ENCODE measurements at places on chromosomes 7 and 10. TPM values are rescaled to one million over a fixed set of nuclear protein-coding genes. Genes with fewer than 3 reads are reported as not detected.

The INA gene
- 20.9 TPM for polyA plus RNA-seq

The MEOX2 gene
- not detected for polyA plus RNA-seq

The CYTH3 gene
- 22.0 TPM for polyA plus RNA-seq

The FBXL15 gene
- 10.4 TPM for polyA plus RNA-seq

The ORC5 gene
- polyA plus RNA-seq: 28.4 TPM

The ADK gene
- polyA plus RNA-seq: 32.0 TPM

The UCMA gene
- polyA plus RNA-seq: not detected

The PLEKHA1 gene
- polyA plus RNA-seq: 22.8 TPM

The ZPBP gene
- polyA plus RNA-seq: not detected

The GIMAP8 gene
- polyA plus RNA-seq: not detected

The CLCN1 gene
- polyA plus RNA-seq: 0.03 TPM

The NOS3 gene
- 0.51 TPM for polyA plus RNA-seq

The KIAA1549 gene
- 4.7 TPM for polyA plus RNA-seq

The C7orf33 gene
- not detected for polyA plus RNA-seq

The SLC25A40 gene
- 10.1 TPM for polyA plus RNA-seq

The PKD1L1 gene
- polyA plus RNA-seq: 0.11 TPM

The OPN1SW gene
- polyA plus RNA-seq: not detected

The HECTD2 gene
- polyA plus RNA-seq: 3.8 TPM

The UPK3B gene
- polyA plus RNA-seq: 20.6 TPM

The NPC1L1 gene
- polyA plus RNA-seq: 0.03 TPM

The SLC18A3 gene
- polyA plus RNA-seq: not detected

The SLC16A9 gene
- 0.04 TPM for polyA plus RNA-seq

The DDIT4 gene
- 239 TPM for polyA plus RNA-seq

The SLC29A4 gene
- 14.8 TPM for polyA plus RNA-seq

The IKZF5 gene
- polyA plus RNA-seq: 5.0 TPM

Measured in A549 (cell line).